ENCODE measurements at places on chromosomes 4 and X.

DNA sequence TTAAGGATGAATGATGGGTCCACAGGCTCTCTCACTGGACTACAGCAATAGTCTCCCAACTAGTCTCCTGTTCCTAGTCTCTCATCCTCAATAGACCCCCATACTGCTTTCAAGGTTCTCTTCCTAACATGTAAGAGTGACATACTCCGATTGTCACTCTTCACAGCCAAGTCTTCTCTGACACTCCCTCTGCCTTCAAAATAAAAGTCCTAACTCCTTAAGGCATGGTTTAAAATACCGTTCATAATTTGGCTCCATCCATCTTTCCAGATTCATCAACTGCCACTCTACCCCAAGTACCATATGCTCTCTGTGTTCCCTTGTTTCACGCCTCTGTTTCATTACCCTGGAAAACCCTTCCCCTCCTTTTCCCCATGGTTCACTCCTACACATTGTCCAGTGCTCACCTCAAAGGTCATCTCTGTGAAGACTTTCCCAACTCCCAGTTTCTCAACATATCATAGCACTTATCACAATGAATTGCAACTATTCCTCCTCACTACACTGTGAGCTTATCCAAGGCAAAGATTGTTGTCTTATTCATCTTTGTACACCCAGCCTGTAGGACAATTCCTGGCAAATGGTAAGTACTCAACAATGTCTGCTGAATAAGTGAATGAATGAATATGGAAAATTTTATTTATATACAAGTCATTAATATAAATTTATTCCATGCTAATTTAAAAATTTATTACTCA, 26.0 kb downstream of the SMARCA1 start:
- DNase-seq = no peak

GRCh38 chrX:97858592-97858991, 974.9 kb downstream of the RPA4 start:
- DNase-seq = no peak

DNA sequence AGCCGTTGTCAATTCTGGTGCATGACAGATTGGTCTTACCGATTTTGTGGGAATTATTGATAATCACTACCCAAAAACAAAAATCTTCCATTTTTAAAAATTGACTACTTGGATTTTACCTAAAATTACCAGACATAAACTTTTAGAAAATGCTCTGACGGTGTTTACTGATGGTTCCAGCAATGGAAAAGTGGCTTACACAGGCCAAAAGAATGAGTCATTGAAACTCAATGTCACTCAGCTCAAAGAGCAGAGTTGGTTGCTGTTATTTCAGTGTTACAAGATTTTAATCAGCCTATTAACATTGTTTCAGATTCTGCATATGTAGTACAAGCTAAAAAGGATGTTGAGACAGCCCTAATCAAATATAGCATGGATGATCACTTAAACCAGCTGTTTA, 23.0 kb upstream of the UGT2B17 start:
- no peak for DNase-seq

GRCh38 chrX:19569121-19569805, 54.0 kb upstream of the MAP3K15 start:
- DNase-seq = peak; percentile 80

GRCh38 chr4:77801260-77801608, 17.9 kb downstream of the CNOT6L start:
- no peak for DNase-seq

- no peak for DNase-seq
These were observed 606.0 kb upstream of the PITX2 start for GRCh38 chr4:111228874-111229273.

GRCh38 chr4:185110375-185110823, 32.7 kb upstream of the SLC25A4 start:
- DNase-seq = no peak

GRCh38 chrX:12987900-12988594, 13.1 kb downstream of the TMSB4X start:
- no peak for DNase-seq

DNA sequence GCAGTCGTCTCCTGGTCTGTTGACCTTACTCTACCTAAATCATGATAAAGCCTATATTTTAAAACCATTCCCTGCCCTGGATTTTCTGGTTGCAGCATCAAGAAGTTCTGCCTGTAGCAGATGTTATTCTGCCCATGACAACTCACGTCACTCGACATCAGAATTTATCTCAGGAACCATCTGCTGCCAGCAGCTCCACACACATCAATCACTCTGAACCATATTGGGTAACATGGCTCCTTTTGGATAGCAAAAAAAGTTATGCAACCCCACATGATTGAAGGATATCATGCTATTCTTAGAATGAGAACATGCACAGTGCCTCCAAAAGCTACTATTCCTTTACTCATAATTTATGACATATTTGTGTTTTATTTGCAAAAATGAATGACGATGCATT, 341.4 kb downstream of the DHRSX start:
- DNase-seq = no peak

DNA sequence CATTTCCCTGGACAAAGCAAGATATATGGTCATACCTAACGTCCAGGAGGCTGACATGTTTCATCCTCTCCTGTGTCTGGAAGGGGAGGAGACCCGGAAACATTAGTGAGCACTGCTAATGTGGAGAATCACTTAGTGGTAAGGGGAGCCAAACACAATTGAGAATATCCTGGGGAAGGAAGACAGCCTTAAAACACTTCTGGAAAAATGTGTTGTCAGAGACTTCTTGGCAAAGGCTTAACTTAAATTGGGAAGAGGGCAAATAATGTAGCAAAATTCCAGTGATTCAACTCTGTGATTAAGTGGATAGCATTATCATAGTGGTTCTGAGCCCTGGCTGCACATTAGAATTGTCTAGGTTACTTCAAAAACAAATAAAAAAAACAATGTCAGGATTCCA, 39.5 kb downstream of the SPARCL1 start:
- no peak for DNase-seq

DNA sequence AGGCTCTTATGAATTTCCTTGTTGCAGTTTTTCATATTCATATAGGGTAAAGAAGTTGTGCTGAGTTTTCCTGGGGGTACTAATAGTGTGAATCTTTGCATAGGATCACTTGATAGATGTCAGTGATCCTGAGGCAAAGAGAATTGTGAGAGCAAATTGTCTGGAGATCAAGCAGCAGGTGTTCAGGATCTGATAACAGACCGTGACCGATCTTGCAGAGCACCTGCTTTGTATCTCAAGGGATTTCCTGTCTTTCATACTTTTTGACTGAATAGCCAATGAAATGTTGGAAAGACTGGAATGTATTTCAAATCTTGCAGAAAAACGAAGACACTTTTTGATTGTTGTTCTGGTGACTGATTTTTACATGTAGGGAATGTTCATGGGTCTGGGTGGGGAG, 914.5 kb downstream of the STIM2 start:
- no peak for DNase-seq

DNA sequence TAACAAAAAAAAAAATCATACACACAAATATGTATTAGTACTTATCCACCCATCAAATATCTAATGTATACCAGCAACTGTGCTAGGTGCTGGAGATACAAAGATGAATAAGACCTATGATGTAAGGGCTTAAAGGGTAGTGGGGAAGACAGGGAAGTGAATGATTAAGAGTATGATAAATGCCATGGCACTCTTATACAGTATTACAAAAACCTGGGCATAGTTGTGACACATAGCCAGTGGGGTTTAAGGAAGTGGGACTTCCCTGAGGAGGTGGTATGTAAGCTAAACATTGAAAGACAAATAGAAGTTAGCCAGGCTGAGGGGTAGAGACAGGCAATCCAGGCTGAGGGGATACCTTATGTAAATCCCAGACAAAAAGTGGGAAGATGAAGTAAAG, 23.5 kb downstream of the CHM start:
- DNase-seq = no peak

GRCh38 chrX:37686369-37686995, 891 bp downstream of the XK start:
- DNase-seq = no peak

DNA sequence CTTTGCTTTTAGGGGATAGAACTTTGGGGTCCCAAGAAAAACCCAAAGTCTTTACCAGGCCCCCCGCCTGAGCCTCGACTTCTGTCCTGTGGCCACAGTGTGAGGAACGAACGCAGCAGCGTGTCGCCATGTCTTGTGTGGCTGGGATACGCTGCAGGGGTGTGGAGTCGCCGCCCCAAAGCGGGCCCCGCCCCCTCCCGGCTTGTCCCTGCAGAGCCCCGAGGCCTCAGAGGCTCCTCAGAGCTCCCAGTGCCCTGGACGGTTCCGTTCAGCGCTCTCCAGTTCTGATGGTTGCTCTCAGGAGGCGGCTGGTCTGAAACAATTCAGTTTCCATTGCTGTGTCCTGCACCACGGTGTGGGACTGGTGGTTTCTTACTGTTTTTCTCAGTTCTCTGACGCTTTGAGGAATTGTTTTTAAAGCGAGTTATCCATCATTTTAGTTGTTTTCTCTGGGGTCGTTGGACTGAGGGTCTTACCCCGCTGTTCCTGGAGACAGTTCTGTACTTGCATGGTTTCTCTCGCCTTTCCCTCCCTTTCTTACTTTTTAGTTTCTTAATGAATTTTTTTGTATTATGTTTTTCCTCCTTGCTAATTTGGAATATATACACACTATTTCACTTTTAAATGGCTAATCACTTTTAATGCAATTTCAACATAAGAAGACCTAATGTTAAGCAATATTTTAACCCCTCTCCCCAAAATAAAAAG, 1.6 kb upstream of the IDUA start:
- peak; percentile 88 for DNase-seq

DNA sequence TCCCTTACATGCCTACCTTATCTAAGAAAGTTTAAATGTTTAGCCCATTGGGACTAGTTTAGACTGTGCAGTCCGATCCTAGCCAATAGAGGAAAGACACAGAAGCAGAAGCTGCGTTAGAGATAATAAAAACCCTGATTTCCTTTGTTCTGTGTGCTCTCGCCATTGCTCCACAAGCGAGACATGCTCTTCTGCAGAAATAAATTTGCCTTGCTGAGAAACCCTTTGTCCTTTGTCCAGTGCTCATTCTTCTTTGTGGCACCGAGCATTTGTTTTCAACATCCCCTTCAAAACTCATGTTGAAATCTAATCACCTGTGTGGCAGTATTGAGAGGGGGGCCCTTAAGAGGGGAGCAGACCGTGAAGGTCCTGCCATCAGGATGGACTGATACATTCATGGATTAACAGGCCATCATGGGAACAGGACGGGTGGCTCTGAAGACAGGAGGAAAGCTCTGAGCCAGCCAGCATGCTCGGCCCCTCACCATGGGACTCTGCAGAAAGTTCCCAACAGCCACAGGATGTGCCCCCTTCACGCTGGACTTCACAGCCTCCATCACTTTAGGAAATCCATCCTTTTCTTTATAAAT, 94.5 kb downstream of the ABLIM2 start:
- no peak for DNase-seq

- peak; percentile 41 for DNase-seq
These were observed 98.3 kb upstream of the MAOA start for GRCh38 chrX:43557792-43558191.

DNA sequence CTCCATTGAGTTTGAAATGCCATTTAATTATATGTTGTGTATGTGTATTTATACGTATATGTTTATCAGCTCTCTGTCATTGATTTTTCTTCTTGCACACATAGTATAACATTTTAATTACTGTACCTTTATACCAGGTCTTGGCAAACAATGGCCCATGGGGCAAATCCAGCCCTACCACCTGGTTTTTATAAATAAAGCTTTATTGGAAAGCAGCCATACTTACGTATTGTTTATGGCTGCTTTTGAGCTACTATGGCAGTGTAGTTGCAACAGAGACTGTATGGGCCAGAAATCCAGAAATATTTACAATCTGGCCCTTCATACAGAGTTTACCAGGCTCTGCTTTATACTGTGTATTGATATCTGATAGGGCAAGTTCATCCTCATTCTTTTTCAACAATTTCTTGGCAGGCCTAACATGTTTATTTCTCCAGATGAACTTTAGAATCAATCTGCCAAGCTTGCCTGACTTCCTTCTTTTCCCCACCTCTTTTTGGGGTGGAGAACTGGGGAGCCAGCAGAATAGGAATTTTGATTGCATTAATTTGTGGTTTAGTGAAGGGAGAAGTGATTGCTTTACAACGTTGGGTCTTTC, 15.8 kb downstream of the DCUN1D4 start:
- no peak for DNase-seq

- DNase-seq = no peak
These were observed 5.4 kb upstream of the PHOX2B start for GRCh38 chr4:41753942-41754341.

- no peak for DNase-seq
These were observed 16.9 kb downstream of the CD99 start for GRCh38 chrX:2708021-2708420.

DNA sequence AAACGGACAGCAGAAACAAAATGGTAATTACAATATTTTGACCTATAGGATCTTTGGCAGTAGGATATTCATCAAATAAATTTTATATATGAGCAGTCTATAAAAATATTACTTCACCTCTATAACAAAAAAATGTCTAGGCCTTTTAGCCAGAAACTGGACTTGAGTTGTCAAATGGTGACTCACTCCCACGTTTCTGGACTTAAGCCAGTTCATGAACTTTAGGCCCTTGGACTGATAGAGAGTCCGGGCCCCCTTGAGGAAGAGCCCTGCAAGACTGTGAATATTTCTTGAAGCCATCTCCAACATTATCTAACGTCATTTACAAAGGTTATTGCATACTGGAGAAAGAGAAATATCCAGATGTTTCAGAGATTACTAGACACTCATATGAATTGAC, 106.8 kb upstream of the FAM47A start:
- no peak for DNase-seq

Measured in left ventricle myocardium superior (tissue), 1 donor.